ENCODE measurements at places on chromosomes 7 and 10.

DNA sequence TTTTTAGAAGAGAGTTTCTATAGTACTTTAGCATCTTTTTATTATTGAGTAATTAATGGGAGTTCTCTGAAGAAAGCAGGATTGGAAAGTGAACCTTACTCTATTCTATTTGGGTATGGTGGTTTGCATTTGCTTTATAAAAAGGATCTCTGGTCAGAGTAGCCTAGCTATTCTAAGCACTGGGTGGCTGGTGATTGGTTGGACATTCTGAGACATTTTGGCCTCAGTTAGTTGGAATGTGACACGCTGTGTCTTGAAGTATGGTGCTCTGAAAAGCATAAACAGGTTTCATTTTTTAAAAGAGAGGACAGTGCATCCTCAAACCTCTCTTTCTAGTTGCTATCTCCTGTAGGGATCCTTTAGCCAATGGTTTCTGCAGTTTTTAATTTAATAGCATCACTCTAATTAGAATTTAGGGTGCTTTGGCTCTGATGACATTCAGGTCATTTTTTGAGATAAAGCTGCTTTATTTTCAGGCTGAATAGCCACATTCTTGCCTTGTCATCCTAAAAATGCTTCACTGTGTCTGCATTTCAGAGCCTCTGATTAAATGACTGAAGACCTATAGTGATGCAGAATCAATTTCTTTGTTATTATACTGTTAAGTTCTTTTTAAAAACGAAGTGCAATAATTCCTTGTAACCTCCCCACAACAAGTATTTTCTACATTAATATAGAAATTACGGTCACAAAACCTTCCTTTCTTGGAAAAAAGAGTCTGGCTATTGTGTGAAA is 20.6 kb downstream of the TMEM178B start:
- no peak for DNase-seq

- DNase-seq = no peak
Measured at GRCh38 chr7:8035192-8035591, 66.6 kb downstream of the GLCCI1 start.

DNA sequence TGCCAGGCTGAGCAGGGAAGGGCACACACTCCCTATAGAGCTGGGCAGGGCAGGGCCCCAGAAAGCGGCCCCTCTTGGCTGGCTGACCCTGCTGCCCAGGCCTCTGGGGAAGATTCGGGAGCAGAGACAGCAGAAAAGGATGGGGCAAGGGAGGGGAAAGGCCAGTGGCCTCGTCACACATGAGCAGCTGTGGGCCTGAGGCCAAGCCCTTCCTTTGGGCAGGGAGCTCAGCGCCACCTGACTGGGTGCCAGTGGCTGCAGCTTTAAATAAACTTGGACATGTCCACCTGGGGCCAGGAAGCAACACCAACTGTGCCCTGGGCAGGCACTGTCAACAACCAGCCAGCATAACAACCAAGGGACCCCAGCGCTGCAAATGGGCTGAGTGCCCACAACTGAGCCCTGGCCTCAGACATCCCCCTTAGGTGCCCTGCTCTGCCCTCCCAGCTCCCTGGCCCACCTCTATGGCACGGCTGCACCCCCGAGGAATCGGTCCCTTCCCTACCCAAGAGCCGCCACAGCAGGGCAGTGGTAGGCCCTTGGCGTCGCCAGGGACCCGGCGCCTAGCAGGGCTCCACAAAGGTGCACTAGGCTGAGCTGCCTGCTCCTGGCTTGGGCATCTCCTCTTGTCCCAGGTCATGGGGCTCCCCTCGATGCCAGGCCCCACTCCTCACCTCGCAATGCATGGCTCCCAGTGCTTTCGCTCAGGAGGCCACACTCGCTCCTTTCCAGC is 2.6 kb downstream of the CAMK2B start:
- no peak for DNase-seq

DNA sequence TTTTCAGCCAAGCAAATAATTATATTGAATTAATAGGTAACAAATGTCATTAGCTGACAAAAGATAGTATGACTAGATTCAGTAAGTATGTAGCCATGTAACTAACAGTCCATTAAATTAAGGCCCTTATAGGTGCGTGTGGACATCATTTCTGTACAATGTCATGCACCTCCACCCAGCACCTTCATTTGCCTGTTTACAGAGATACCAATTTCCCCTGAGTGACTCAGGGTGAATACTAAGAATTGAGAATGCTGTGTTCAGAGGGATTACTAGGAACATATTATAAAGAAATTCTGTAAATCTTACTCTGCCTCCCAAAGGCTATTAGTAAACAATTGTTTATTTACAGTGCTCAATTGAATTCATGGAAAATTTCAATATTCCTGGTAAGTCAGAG is 48.1 kb upstream of the ZNF273 start:
- no peak for DNase-seq

- peak; percentile 72 for DNase-seq
Measured at GRCh38 chr10:91163869-91164474, 56.5 kb upstream of the PCGF5 start.

GRCh38 chr7:149831741-149832219 is 6.4 kb upstream of the ZNF862 start:
- DNase-seq = no peak

DNA sequence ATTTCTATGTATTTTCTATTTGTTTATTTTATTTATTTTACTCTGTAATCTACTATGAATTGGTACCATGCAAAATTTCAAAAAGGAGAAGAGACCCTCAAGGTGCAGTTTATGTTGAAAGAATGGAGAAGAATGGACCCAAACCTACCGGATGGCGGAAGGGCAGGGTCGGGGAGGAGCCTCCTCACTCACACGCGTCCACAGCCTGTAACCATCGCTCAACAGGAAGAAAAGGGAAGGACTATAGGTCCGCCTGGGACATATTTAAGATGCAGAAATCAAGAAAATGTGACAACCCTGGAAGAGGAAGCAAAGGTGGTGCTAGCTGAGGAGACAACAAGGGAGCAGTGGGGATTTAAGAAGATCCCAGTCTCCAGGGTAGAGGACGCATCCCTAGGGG is 158.4 kb downstream of the COBL start:
- DNase-seq = no peak

GRCh38 chr7:131586259-131586658 is 29.8 kb upstream of the PODXL start:
- DNase-seq = no peak

- no peak for DNase-seq
Measured at GRCh38 chr10:94174838-94175237, 181.1 kb downstream of the PLCE1 start.

DNA sequence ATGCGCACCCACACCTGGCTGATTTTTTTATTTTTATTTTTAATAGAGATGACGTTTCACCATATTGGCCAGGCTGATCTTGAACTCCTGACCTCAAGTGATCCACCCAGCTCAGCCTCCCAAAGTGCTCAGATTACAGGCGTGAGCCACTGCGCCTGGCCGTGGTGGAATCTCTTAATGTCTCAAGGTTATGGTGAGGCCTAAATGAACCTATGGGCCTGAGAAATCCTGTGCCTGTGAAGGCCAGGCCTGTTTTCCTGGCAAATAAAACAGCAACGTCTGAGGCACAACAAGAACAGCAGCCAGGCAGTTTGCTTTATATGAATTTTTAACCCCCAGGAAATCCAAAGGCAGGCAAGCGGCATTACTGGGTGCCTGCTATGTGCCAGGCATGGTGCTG is 297.5 kb upstream of the ZMIZ1 start:
- no peak for DNase-seq

DNA sequence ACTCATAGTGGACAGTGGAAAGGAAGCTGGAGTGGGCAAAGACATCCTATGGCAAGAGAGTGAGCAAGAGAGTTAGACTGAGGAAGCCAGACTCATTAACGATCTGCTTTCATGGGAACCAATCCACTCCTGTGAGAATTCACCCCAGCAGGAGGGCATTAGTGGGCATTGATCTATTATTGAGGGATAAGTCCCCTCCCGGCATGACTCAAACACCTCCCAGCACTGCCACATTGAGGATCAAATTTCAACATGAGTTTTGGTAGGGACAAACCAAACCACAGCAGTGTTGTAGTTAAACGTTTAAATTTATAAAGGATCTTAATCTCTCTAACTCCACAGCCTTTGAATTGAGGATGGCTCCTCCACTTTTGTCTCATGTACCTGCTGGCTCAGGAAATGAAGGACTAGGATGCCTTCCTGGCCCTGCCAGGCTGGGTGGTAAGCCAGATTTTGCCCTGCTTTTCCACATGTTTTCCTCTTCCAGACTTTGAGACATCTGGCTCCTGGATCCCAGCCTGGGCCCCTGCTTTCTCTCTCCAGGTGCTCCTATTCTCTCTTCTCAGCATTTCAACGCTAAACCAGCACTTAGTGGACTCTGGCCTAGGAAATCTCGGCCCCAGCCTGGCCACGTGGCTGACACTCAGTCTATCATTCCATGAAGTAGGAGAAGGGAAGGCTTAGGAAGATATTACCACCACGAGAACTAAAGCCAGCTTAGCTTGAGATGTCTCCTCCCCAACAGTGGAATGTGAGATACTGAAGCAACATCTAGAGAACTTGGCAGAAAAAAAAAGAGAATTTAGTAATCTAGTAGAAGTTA is 96.5 kb upstream of the PIP4K2A start:
- no peak for DNase-seq

DNA sequence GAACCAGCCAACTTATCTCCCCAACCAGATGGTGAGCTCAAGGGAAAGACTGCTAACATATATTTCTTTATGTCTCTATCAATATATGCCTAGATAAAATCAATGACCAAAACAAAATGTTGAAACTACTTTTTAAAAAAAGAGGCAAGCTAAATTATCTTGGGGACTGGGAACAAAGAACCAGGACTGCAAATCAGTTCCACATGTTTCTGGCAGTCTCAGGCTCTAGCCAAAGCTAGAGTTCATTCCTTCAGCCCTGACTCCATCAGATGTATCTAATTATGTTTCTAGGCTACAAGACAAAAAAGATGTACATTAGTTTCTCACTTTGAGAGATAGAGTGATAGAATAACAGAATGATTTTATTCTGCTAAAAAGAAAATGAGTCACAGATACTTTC is 1290.3 kb upstream of the SORCS1 start:
- no peak for DNase-seq

- DNase-seq = no peak
Measured at GRCh38 chr10:86027346-86027745, 339.2 kb downstream of the GRID1 start.

- DNase-seq = peak; percentile 67
Measured at GRCh38 chr7:6530626-6531491, 20.4 kb downstream of the GRID2IP start.

GRCh38 chr10:60604342-60604741 is 173.9 kb upstream of the CDK1 start:
- no peak for DNase-seq

DNA sequence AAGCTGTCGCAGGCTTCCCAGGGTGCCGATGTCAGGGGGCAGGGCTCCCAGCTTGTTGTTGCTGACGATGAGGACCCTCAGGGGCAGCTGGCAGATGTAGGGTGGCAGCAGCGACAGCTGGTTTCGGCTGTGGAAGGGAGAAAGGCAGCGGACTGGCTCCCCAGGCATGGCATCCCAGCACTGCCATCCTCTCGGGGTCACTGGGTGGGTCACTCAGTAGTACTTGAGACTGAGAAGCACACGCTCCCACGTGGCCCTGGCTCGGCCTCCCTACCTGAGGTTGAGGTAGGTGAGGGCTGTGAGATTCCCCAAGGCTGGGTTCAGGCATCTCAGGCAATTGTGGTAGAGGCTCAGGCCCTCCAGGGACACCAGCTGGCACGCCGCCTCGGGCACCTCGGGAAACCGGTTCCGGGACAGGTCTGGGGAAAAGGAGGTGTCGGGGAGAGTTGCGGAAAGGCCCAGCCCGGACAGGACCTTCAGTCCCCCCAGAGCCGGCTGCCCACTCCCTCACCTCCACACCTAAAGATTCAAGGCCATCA is 3.8 kb downstream of the LRCH4 start:
- no peak for DNase-seq

DNA sequence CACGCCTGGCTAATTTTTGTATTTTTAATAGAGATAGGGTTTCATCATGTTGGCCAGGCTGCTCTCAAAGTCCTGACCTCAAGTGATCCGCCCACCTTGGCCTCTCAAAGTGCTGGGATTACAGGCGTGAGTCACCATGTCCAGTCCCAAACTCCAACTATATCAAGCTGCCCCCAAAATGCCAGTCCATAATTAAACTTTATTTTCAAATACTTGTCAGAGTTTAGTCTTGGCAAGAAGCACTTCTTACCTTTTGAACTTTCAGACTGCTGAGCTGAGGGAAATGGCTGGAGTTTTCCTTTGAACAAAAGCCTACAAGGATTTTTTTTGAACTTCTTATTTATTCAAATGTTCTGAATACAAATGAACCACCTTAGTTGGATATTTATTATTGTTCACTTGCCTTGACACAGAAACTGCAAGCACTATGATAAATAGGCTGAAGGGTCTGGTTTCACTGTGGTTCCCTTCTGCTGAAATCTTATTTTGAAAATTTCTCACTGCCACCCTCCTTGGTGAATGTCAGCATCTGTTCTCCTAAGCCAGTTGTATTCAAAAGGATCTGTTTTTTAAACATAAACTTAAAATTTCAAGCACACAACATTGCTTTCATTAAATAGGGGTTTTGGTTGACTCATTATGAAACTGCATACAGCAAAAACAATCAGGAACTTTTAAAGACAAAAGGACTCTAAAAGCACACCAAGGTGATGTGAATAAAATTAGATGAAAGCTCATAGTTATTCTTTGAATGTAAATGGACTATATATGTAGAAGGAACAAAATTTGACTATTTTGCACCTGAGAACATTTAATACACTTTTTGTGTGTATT is 101.7 kb upstream of the SLC26A5 start:
- DNase-seq = no peak

GRCh38 chr10:80373502-80373901 is 16.9 kb downstream of the DYDC2 start:
- DNase-seq = no peak

- no peak for DNase-seq
Measured at GRCh38 chr10:48683868-48684267, 805 bp upstream of the WDFY4 start.

DNA sequence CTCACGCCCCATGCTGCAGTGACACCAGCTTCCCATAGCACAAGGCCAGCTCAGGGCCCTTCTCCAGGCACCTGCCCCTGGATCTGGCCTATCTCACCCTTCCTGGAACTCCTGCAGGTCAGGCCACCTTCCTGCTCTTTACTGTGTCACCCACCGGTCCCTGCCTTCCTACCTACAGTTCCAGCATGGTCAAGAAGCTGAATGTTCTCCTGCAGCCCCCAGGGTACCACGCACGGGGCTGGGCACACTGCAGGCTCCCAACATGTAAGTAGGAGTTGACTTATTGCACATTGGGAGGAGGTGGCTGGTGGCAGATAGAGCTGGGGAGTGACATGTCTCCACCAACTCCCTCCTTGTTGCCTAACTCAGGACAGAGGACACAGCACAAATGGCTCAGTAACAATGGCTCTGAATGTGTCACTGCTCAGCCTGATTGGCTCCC is 14.5 kb downstream of the ITPRIP start:
- DNase-seq = no peak

- no peak for DNase-seq
Measured at GRCh38 chr10:614790-615582, 74.5 kb downstream of the DIP2C start.

GRCh38 chr10:70918851-70919530 is 30.6 kb upstream of the PCBD1 start:
- DNase-seq = no peak

Measured in CD4-positive, alpha-beta T cell treated with Interleukin-17A for 1 hour (primary cell).